ENCODE measurements at places on chromosomes 1 and 21.

DNA sequence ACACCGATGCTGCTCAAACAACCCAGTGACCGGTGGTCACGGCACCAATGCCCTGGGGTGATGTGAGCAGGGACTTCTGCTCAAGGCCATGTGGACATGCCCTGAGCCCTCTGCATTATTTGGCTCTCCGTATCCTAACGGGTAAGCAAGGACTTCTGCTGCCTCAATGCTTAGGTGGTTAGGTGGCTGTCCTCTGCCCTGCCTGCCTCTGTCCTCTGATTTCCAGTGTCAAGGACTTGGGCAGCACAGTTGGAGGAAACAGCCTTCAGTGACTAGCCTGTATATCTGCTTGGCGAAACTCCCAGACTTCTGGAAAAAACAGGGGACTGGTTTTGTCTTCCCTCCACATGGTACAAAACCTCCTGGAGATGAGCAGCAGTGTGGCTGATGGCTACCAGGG, 34.5 kb downstream of the DNAJC11 start:
- H3K27me3 ChIP-seq: no peaks in the 10 kb centered on the region
- H3K4me3 ChIP-seq: no peak overlapping the region
- no peak overlapping the region for H3K27ac ChIP-seq
- H3K36me3 ChIP-seq: peaks cover 53% of the 10 kb centered on the region
- DNase-seq: no peak
- no peaks in the 10 kb centered on the region for H3K4me1 ChIP-seq

- H3K36me3 ChIP-seq: no peaks in the 10 kb centered on the region
- no peak for DNase-seq
- peaks cover 24% of the 10 kb centered on the region for H3K27me3 ChIP-seq
These were observed 35.0 kb downstream of the COL18A1 start for GRCh38 chr21:45439901-45440461.

GRCh38 chr1:26401891-26402290, 8.7 kb upstream of the LIN28A start:
- H3K4me1 ChIP-seq: no peaks in the 10 kb centered on the region
- no peak overlapping the region for H3K4me3 ChIP-seq
- H3K27ac ChIP-seq: no peak overlapping the region
- H3K27me3 ChIP-seq: peaks cover 59% of the 10 kb centered on the region
- H3K36me3 ChIP-seq: no peaks in the 10 kb centered on the region

- H3K27me3 ChIP-seq: no peaks in the 10 kb centered on the region
- no peak overlapping the region for H3K4me3 ChIP-seq
- H3K36me3 ChIP-seq: peaks cover 52% of the 10 kb centered on the region
These were observed 46.1 kb downstream of the RNF2 start for GRCh38 chr1:185091480-185091879.

DNA sequence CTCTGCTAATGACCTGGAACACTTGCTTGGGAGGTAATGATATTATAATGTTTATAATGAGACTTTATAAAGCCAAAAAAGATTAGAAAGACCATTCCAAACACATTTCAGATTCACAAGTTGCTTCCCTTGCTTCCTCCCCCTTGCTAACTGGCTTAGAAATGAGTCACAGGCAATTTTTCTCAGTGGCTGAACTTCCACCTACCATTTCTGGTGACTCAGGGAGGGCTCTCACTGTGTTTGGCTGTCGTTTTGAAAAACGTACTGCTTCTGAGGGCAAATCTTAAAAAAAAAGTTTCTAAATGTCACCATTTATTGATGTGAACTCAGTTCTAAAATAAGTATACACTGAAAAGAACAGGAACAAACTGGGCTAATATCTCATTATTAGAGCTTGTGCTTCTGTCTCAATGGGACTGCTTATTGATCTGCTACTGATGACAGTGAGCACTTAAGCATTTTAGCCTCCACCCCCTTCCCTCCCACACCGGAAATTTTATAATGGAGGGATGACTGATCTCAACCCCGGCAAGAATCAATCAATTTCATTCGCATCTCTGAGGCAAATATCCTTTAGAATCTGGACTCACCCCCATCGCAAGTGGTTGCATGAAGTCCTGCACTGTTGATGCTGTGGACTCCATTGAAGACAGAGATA, 278.3 kb downstream of the KCTD3 start:
- H3K27me3 ChIP-seq: no peaks in the 10 kb centered on the region
- DNase-seq: no peak
- H3K4me1 ChIP-seq: no peaks in the 10 kb centered on the region

- no peak overlapping the region for H3K27ac ChIP-seq
- H3K4me1 ChIP-seq: peaks cover 12% of the 10 kb centered on the region
- DNase-seq: no peak
These were observed 1.9 kb upstream of the CA6 start for GRCh38 chr1:8943498-8944405.

- H3K4me1 ChIP-seq: peaks cover 6% of the 10 kb centered on the region
- H3K27ac ChIP-seq: no peak overlapping the region
- no peak overlapping the region for H3K4me3 ChIP-seq
- H3K36me3 ChIP-seq: no peaks in the 10 kb centered on the region
- DNase-seq: no peak
These were observed 122.7 kb downstream of the LMO4 start for GRCh38 chr1:87451229-87451920.

- H3K27ac ChIP-seq: peak overlapping the region; percentile 84
- no peaks in the 10 kb centered on the region for H3K27me3 ChIP-seq
- peak overlapping the region; percentile 88 for H3K4me3 ChIP-seq
- H3K4me1 ChIP-seq: peaks cover 5% of the 10 kb centered on the region
- no peaks in the 10 kb centered on the region for H3K36me3 ChIP-seq
- no peak for DNase-seq
These were observed 796 bp upstream of the TDRKH start for GRCh38 chr1:151790940-151791651.

DNA sequence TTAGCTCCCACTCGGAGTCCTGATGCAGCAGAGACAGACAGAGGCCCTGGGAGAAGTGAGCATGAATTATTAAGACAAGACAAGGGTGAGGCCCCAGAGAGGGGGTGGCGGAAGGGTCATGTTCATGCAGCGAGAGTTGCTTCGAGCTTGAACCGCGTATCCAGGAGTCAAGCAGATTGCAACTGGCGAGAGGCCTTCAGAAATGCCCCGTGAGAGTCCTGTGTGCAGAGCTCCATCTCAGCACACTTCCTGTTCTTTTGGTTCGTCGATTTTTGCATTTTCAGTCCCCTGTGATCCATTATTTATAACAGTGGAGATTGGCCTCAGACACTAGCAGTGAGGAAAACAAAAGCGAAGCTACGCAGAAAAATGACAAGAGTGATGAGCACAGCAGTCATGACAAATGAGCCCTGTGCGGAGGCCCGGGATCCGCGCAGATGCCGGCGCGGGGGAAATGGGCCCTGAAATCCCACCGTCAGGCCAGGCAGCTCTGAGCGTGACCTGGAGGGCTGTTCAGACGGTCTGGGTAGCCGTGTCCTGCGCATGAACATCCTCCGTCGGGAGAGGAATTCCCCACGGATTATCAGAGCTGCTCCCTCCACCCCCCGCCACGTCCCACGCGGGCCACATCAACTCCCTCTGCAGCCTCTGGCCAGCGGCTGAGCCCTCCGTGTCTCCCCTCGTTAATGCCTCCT, 15.0 kb downstream of the PDE9A start:
- H3K27ac ChIP-seq: no peak overlapping the region
- H3K36me3 ChIP-seq: no peaks in the 10 kb centered on the region
- H3K27me3 ChIP-seq: no peaks in the 10 kb centered on the region
- no peaks in the 10 kb centered on the region for H3K4me1 ChIP-seq
- DNase-seq: no peak

- H3K27me3 ChIP-seq: no peaks in the 10 kb centered on the region
- H3K27ac ChIP-seq: peak overlapping the region; percentile 96
- H3K4me3 ChIP-seq: peak overlapping the region; percentile 95
- H3K36me3 ChIP-seq: peaks cover 39% of the 10 kb centered on the region
These were observed 661 bp downstream of the PLEKHO1 start for GRCh38 chr1:150150133-150151021.

DNA sequence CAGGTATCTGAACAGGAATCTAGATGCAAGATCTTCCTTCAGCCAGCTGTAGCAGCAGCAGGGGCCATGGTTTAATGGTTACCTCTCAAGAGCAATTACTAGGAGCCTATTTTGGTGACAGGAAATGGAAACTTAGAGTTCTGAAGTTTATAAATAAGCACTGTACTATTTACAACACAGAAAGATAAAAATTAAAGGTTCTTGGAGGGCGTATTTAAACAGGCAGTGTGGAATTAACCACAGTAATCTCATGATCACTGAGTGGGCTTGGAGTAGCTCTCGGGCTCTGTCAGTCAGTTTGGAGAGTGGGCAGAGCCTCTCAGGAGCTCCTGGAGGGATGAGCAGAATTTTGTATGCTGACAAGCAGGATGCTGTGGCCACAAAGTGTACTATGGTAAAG, 10.2 kb upstream of the FCRL5 start:
- no peaks in the 10 kb centered on the region for H3K27me3 ChIP-seq
- H3K36me3 ChIP-seq: no peaks in the 10 kb centered on the region
- peak overlapping the region; percentile 90 for H3K27ac ChIP-seq
- H3K4me1 ChIP-seq: peaks cover 65% of the 10 kb centered on the region

DNA sequence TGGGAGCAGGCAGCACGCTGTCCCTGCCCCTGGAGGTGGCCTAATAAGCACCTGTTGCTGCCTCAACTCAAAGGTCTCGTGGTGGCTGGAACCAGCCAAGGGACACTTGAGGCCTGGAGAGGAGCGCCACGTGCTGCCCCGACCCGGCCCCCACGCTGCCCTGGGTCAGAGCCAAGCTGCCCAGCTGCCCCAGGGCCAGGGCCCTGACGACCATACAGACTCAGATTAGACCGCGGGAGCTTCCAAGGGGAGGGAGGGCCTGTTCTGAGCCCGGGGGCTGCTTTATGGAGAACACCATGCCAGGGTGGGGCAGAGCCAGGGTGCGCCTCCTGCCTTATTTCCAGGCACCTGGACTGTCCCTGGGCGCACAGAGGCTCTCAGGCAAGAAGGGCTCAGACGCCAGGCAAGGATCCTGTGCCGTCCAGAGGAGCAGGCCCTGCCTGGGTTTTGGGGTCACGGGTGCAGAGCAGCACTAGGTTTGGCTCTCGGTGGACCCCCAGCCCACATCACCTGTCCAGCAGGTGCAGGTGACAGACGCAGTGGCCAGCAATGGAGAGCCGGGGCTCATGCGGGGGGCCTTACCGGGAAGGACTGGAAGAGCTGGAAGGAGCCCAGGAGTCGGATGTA, 18.6 kb downstream of the KRTAP10-1 start:
- no peaks in the 10 kb centered on the region for H3K4me1 ChIP-seq
- H3K27me3 ChIP-seq: no peaks in the 10 kb centered on the region
- no peak overlapping the region for H3K4me3 ChIP-seq

- no peak overlapping the region for H3K4me3 ChIP-seq
- no peak for DNase-seq
- no peaks in the 10 kb centered on the region for H3K4me1 ChIP-seq
- H3K27ac ChIP-seq: no peak overlapping the region
- H3K27me3 ChIP-seq: no peaks in the 10 kb centered on the region
These were observed 113.1 kb downstream of the PBX1 start for GRCh38 chr1:164671966-164672571.

DNA sequence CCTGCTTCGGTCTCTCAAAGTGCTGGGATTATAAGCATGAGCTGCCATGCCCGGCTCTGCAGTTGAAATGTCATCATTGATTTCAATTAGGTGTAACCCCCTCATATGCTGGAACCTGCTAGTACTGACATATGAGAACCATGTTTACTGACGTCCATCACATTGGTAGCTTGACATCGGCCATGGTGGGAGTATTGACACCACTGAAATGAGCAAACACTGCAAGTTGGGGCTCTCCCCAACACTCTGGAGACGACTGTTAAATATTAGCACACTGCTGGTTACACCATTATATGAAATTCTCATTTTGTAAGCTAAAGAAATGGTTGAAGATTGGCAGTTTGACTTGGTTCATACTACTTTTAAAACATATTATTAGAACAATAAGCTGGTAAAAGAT, 63.7 kb downstream of the CNST start:
- peaks cover 9% of the 10 kb centered on the region for H3K4me1 ChIP-seq
- no peak overlapping the region for H3K4me3 ChIP-seq
- peak overlapping the region; percentile 14 for H3K27ac ChIP-seq
- no peak for DNase-seq
- H3K36me3 ChIP-seq: peaks cover 41% of the 10 kb centered on the region

DNA sequence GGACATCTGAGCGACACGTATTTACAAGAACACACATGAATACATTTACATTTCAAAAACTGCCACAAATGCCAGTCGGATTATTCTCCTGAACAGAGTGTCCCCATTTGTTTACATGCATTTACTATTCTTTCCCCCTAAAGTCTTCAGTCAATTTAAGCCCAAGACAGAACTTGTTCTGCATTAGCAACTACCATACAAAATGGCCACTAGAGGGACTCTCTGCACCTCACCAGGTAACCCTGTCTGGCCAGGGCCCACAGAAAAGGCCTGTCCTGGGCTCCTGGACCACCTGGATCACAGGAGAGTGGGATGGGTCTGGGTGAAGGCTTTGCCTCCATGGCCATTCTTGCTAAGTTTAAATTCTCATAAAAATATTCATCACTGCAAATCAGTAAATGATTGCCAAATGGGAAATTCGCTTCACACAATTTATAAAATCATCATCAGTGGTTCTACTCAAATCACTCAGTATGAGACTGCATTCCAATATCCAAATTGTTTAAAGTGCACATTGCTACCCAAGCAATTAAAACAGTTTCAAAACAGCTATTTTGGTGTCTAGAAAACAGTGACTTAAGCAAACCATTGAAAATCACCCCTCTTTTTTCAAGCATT, 12.5 kb upstream of the GUCA2A start:
- no peak overlapping the region for H3K27ac ChIP-seq
- H3K36me3 ChIP-seq: peaks cover 19% of the 10 kb centered on the region
- no peak for DNase-seq

GRCh38 chr1:39609618-39610331, 29.7 kb downstream of the HEYL start:
- peaks cover 2% of the 10 kb centered on the region for H3K4me1 ChIP-seq
- no peaks in the 10 kb centered on the region for H3K36me3 ChIP-seq
- no peak overlapping the region for H3K27ac ChIP-seq
- peak; percentile 53 for DNase-seq
- no peak overlapping the region for H3K4me3 ChIP-seq

GRCh38 chr1:84103197-84103992, 40.7 kb upstream of the PRKACB start:
- H3K4me1 ChIP-seq: peaks cover 6% of the 10 kb centered on the region
- no peaks in the 10 kb centered on the region for H3K27me3 ChIP-seq
- no peak for DNase-seq
- H3K27ac ChIP-seq: no peak overlapping the region
- no peak overlapping the region for H3K4me3 ChIP-seq
- peaks cover 8% of the 10 kb centered on the region for H3K36me3 ChIP-seq

DNA sequence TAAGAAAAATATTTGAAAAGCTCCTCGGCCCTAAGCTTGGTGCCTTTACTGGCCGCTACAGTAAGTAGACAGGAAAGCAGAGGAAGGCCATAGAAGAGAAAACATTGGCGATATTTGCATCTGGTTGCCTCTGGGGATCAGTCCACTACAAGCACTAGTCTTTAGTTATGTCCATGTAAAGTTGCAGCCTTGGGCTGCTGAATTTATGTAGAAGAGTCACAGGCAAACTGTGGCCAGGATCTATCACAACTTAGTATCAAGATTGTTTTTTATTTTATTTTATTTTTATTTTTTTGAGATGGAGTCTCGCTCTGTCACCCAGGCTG, 228.7 kb upstream of the CAMK1G start:
- H3K27ac ChIP-seq: no peak overlapping the region
- H3K4me1 ChIP-seq: no peaks in the 10 kb centered on the region
- H3K27me3 ChIP-seq: no peaks in the 10 kb centered on the region

GRCh38 chr1:43577655-43578542, 47.2 kb downstream of the PTPRF start:
- no peak overlapping the region for H3K27ac ChIP-seq
- no peak for DNase-seq
- peaks cover 5% of the 10 kb centered on the region for H3K4me1 ChIP-seq
- H3K4me3 ChIP-seq: no peak overlapping the region

Data from stimulated activated naive B cell treated with anti-CD40 and anti-IgM and Interleukin-4, amounts not matched to agents 10 μg/mL and 1 μg/mL and 100 μg/mL, for 72 hours (primary cell).